ENCODE measurements at places on chromosomes 11 and 22. TPM values are rescaled to one million over a fixed set of nuclear protein-coding genes. Genes with fewer than 3 reads are reported as not detected.

Gene DDX25
- 4.3 TPM for polyA plus RNA-seq

Gene MEI1
- 2.2 TPM for polyA plus RNA-seq

Gene NRIP3
- polyA plus RNA-seq: 1.8 TPM

Gene KRTAP5-1
- polyA plus RNA-seq: not detected

Gene PPP6R3
- polyA plus RNA-seq: 106 TPM

Gene PTPRJ
- 23.5 TPM for polyA plus RNA-seq

Gene LZTR1
- 50.3 TPM for polyA plus RNA-seq

Gene VPREB1
- polyA plus RNA-seq: not detected

Gene FRMD8
- polyA plus RNA-seq: 21.6 TPM
